ENCODE measurements at places on chromosomes 11 and 22.

GRCh38 chr11:26971961-26972360 lies 22.0 kb upstream of the FIBIN start:
- DNase-seq: no peak

DNA sequence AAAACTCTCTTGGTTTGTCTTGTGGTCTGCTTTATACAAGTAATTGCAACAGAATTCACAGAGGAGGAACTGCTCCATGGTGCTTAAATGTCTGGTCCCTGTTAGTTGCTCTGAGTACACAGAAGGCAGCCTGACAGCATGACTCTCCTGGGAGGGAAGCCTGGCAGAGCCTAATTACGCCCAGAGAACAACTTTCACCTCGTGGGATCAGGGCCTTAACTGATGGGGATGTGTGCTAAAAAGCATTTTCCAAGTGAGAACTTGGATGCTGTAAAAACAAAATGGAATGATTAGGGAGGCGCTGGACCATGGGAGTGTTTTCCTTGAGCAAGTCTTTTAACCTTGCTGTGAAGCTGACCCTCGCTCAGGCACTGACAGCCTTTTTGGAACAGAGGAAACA lies 154.0 kb upstream of the TENM4 start:
- no peak for DNase-seq

DNA sequence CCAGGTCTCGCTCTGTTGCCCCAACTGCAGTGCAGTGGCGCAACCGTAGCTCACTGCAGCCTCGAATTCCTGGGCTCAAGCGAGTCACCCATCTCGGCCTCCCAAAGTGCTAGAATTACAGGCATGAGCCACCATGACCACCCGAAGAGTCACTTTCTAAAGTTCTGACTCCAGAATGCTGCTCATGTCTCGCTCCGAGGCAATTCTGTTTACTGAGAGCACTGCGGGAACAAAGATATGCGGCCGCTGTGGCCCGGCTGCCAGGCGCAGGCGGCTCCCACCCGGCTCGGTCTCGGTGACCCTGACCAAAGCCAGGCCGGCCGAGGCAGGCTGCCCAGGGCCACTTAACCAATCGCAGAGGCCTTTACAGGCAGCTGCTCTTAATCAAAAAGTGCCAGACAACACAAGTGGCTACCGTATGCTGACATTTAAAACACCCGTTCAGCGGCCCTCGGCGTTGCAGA lies 78.7 kb downstream of the PHF21B start:
- no peak for DNase-seq

DNA sequence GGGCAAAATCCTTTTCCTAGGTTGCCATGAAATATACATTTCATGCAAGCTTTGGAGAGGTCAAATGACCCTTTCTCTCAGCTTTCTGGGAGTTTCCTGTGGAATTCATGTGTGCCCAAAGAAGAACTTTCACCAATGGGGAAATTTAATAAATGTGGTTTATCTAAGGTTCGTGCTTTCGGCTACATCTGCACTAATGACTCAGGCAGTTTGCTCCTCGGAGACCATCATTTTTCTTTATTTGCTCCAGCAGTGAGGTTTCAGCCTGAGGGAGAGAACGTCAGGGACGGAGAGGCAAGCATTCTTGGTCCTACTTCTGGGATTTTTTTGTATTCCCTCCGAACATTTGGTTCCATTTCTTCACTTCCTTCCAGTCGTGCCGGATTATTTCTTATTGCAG lies 85.2 kb downstream of the FLI1 start:
- DNase-seq: no peak

DNA sequence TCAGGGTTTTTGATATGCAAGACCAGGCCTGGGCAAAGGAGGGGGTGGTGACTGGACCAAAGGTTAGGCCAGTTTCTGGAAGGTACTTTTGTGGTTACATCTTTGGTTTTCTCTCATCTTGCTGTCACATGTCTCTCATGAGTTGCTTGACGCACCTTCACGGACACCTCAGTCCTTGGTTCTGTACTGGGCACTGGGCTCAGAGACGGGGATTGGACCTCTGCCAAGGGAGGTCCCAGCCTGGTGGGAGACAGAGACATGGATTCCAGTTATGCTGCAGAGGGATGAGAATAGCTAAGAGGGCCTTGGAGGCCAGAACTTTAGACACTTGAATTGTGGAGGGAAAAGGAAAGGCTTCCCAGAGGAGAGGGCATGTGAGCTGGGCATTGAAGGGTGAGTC lies 1.7 kb downstream of the USP35 start:
- DNase-seq: no peak

DNA sequence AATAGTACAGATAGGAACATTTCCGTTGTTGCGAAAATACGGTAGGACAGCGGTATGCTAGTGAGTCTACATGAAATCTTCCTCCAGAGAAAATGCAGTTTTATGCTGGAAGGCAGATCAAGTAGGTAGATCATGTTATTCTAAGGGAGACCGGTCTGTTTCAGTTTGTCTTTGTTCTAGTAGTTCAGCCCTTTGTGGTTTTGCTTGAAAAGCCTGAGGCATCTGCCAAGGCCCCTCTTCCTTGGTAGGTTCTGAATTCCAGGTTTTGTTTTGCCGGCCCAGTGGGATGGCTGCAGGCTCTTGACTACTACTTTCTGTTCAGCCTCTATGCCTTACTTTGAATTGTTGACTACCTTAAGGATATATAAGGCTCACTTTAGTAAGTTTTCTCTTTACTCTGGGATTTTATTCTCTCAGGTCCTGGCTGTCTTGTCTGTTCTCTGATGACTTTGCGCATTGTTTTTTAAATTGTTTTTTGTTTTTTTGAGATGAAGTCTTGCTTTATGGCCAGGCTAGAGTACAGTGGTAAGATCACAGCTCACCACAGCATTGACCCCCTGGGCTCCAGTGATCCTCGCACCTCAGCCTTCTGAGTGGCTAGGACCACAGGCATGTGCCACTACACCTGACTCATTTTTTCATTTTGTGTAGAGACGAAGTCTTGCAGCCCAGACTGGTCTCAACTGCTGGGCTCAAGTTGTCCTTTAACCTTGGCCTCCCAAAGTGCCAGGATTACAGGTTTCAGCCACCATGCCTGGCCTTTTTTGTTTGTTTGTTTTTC lies 53.7 kb downstream of the HIPK3 start:
- DNase-seq: no peak

DNA sequence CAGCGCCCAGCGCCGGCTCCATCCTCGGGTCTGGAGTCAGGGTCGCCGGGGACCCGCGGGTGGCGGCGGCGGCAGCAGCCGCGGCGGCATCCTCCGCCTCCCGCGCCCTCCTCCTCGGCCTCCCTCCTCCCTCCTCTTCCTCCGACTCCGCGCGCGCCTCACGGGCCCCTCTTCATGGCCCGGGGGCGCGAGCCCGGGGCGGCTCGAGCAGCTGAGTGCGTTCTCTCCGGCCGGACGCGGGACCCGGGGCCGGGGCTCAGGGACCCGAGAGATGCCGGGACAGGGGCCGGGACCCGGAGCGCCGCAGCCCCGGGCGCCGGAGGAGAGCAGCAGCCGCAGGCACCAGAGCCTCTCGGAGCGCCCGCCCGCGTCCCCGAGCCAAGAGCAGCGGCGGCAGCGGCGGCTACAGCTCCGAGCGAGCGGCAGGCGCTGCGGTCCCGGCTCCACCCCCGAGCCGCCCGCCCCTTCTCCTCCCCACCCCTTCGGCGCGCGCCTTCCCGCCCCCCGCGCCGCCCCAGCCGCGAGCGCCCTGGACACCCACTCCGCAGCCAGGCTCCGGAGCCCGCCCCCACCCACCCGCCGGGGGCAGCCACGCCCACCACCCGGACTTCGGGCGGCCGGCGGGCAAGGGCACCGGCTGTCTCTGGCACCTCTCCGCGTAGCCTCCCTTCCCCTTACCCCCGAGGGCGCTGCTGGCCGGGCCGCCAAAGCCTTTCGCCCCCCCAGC lies at the start of gene CHST1:
TSS of gene CHST1 (minus strand) at position 417 of the 727 bp plus-strand sequence. CDS start 14,699 bp downstream, outside the sequence.
- no peak for DNase-seq

DNA sequence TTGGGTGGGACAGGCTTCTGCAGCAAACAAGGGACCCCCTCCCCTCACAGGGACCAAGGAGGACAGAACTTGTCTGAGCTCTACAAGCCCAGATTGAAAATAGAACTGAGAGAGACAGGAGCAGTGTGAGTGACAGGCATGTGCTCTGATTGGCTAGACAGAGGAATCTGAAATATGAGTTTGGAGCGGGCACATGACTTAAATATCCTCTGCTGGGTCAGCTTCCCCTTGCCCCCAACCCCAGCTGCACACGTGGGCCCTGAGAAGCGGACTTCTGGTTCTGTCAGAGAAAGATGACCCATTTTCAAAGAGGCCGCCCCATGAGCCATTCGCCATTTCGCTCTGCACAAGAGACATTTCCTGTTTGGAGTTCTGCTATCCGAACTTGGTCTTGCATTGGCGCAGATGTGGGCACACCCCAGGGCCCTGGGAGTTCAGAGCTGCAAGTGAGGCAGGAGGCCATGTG lies 5.3 kb downstream of the TUBA8 start:
- no peak for DNase-seq

DNA sequence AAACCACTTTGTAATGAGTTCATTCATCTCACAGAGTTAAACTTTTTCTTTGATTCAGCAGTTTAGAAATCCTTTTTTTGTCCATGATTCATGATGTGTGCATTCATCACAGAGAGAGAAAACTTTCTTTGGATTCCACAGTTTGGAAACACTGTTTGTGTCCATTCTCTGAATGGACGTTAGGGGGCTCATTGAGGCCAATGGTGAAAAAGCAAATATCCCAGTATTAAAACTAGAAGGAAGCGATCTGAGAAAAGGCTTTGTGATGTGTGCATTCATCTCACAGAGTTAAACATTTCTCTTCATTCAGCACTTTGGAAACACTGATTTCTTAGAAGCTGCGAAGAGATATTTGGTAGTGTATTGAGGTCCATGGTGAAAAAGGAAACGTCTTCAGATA lies 155.6 kb upstream of the TRIM48 start:
- no peak for DNase-seq

- DNase-seq: no peak
Measured at GRCh38 chr22:24208012-24208749, 26.9 kb downstream of the SUSD2 start.

DNA sequence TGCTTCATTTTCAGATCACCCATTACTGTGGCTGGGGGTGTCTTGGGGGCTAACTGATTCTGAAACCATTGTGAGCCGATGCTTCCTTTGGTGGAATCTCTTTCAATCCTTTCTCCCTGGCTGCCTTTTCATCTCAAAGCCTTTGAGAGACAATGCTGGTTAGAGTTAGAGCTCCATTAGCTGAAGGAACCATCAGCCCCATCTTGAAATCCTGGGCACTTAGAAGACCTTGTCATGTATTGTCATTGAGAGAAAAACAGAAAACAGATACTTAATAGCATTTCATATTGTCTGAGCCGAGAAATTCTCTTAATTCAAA lies 6.7 kb downstream of the TEAD1 start:
- no peak for DNase-seq

GRCh38 chr11:128830290-128831173 lies 36.6 kb downstream of the KCNJ1 start:
- no peak for DNase-seq

DNA sequence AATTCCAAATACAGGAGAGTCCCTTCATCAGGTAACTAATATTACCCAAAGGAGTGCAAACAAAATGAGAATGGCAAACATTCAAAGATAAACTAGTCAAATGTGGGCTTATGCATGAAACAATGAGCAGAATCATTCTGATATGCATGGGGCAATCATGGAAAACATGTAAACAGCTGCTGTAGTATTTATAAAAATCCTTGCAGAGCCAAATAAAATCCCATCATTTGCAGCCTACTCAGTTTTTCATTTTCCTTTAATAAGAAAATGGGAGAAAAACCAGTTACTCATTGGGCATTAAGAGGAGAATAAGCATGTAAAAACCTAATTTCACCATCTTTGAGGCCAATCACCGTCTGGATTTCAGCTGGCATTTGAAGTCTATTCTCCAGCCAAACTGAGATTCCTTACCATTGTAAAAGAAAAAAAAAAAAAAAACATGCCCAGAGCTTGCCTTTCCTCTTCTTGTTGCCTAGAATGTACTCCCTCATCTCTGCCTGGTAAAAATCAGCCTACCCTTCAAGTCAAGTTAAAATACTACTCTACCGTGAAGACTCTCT lies 249.1 kb downstream of the TTC28 start:
- DNase-seq: no peak

GRCh38 chr11:133082841-133083488 lies 449.3 kb downstream of the OPCML start:
- DNase-seq: no peak

GRCh38 chr22:39871008-39871798 lies 22.4 kb downstream of the ENTHD1 start:
- DNase-seq: no peak

DNA sequence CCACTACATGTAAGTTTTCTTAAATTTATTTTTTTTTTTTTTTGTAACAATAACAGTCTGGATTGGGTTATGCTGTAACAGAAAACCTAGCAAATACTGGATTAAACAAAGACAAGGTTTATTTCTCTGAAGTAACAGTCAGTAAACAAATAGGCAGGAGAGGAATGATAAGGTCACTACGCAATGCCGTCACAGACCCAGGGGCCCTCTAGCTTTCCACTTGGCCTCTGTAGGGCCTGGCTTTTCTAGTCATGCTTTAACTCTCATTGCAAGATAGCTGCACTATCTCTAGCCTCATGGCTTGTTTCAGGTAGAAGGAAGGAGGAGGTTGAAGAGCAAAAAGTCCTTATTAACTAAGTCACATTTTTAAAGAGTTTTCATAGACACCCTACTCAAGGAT lies 6.5 kb downstream of the OR10A6 start:
- DNase-seq: no peak

DNA sequence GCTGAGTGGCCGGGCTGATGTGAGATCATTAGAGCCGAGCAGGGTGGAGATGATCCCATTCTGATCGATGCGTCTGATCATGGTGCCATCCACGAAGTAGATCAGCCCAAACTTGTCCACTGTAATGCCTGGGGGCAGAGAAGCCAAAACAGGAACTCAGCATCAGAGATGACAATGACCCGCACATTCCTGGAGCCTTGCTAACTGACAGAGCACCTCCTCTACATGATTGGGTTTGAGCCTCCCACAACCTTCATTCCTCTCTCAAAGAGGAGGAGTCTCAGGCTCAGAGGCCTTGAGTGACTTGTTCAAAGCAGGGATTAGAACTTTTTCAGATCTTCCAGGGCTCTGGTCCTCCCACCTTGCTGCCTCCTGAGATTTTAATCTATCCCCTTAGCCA lies 133.7 kb upstream of the NARS2 start:
- DNase-seq: no peak

- no peak for DNase-seq
Measured at GRCh38 chr11:830295-831117, 2.2 kb upstream of the CD151 start.

GRCh38 chr22:50490531-50491308 lies 4.1 kb downstream of the MIOX start:
- DNase-seq: no peak

DNA sequence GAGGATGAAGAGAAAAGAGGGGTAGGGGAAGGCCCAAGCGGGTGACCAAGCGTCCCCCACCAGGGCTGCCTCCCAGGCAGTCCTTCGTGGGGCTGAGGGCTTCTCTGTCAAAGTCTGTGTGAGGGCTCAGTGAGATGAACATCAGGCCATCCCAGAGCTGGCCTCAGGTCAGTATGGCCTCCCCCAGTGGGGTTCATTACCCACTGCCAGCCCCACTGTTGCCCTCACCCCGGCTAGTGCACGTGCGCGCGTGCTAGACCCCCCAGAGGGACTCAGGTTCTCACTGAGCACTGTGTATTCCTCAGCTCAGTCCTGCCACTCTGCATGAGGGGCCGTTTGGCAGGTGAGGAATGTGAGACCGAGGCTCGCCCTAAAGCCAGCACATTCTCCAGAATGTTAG lies 3.3 kb downstream of the KDELR3 start:
- no peak for DNase-seq

- no peak for DNase-seq
Measured at GRCh38 chr11:1087961-1088926, 13.6 kb downstream of the MUC2 start.

GRCh38 chr22:17751596-17751995 lies 22.7 kb downstream of the BID start:
- DNase-seq: no peak

GRCh38 chr11:33147559-33147958 lies 13.7 kb downstream of the CSTF3 start:
- DNase-seq: no peak
